ENCODE measurements at places on chromosomes 12 and 14.

- no peak for DNase-seq
These were observed 153.7 kb downstream of the PCNX1 start for GRCh38 chr14:71060825-71061455.

DNA sequence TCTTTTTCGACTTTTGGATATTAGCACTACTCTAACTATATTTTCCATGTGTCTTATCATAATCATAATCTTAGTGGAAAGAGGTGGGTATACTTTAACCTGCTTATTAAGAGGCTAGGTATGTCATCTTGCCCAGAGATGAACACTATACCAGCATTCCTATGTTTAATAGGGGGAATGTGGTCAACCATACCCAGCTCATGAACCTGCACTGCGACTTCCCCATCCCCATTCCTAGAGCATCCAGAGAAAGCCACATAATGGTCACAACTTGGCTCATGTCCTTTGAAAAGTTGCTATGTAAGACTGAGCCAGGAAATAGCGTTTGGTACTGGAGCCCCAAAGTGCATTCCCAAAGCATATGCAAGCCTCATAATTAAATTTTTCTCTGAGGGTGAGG is 55.2 kb downstream of the TMCC3 start:
- DNase-seq, result no peak

DNA sequence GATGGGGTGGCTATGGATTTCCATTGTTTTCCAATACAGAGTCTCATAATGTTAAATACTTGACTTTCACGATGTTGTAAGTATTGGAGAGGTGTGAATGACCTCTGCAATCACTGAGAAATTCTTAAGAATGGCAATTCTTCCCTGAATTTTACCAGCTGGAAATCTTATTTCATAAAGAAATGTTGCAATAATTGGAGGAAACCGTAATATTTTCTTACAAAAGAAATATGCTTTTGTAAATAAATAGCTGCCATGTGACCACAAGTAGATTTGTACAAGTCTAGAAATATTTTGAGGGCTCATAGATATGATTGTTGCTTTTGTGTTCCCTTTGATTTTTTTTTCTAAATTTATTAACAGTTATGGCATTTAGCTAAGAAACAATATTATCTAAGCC is 308.7 kb upstream of the ATP2B1 start:
- no peak for DNase-seq

DNA sequence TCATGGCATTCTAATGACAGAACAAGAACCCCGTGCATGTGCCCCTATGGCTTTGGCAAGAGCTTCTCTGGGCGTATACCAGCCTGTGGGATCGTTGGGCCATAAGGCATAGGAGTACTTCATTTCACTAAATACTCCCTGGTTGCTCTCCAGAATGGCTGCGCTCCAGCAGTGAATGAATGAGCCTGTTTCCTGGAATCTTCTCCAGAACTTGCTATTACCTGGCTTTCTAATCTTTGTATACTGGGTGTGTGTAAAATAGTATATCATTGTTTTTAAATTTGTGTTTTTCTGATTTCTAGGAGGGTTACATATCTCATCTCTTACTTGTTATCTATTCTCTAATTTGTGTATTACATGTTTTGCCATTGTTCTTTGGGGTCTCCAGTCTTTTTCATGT is 28.6 kb upstream of the EMP1 start:
- no peak for DNase-seq

DNA sequence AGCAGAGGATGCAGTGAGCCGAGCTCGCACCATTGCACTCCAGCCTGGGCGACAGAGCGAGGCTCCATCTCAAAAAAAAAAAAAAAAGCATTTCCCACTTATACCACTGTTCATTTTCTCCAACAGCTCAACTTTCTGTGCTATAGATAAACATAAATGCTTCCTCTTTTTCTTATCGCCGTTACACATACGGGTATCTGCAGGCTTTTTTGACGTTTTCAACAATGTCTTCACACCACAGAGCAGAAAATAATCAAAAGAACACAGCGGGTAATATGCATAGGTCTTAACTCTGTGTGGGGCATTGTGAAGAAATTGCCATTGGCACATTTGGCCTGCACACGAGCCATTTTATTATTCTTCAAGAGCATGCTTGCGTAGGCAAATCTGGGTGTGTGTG is 86.4 kb downstream of the CAPZA3 start:
- DNase-seq, result no peak

DNA sequence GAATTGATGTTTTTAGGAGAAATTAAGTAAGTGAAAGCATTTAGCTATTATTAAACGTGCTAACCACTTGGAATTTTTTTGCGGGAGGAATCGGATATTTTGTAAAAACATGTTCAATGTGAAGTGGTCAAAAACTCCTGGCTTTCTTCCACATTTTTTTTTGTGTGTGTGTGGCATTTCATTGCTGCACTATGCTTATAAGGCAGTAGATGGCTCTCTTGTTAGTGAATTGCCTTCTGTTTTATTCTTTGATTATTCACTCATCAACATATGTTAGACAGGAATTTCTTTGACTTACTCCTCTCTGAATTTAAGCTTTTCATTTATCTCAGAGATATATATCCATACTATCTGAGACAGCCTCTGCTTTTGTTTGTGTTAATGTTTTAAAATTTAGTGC is 71.3 kb downstream of the DERA start:
- no peak for DNase-seq

DNA sequence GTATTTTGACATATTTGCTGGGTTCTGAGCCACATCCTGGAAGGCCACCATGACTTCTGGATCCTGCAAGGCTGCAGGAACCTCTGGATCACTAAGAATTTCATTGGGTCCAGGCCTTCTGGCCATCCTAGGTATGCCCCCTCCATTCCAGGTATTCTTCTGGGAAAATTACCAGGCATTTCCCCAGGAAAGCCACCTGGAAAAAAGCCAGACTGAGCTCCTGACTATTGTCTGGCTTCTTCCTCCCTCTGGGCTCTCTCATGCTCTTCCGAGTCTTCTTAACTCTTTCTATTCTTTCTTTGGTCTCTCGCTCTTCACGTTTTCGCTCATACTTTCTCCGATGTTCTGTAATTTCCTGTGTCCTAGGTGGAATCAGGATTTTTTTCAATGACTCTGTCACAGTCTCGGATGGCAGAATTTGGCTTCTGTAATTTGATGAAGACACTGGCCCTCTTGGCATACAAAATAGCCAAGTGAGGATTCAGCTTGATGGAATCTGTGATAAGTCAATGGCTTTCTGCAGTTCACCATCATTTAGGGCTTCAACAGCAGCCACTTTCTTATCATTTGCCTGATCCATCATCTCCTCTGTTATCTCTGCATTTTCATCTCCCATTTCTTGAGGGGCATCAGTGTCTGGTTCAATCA is 42.6 kb downstream of the ATP23 start:
- DNase-seq, result no peak

GRCh38 chr12:111761099-111761498 is 5.6 kb upstream of the ALDH2 start:
- DNase-seq, result no peak

GRCh38 chr12:57214398-57214781 is 2.2 kb upstream of the NXPH4 start:
- DNase-seq, result no peak

DNA sequence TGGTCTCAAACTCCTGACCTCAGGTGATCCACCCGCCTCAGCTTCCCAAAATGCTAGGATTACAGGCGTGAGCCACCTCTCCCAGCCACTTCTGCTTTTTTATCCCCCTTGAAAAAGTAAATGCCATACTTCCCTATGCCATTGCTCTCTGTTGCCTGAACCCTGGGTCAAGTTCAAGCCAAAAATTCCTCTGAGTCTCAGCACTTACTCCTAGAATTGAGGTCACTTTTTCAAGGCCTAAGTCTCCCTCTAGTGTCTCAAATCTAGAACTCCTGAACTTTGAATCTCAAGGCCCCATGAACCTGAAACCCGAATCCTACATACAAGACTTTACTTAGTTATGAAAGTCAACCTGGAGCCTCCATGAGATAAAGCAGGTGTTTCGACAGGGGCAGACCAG is 1.4 kb upstream of the APOBEC1 start:
- DNase-seq, result no peak

GRCh38 chr12:49051777-49052438 is 8.7 kb downstream of the KMT2D start:
- DNase-seq, result no peak

- no peak for DNase-seq
These were observed 721.7 kb downstream of the GALC start for GRCh38 chr14:87271331-87271730.

DNA sequence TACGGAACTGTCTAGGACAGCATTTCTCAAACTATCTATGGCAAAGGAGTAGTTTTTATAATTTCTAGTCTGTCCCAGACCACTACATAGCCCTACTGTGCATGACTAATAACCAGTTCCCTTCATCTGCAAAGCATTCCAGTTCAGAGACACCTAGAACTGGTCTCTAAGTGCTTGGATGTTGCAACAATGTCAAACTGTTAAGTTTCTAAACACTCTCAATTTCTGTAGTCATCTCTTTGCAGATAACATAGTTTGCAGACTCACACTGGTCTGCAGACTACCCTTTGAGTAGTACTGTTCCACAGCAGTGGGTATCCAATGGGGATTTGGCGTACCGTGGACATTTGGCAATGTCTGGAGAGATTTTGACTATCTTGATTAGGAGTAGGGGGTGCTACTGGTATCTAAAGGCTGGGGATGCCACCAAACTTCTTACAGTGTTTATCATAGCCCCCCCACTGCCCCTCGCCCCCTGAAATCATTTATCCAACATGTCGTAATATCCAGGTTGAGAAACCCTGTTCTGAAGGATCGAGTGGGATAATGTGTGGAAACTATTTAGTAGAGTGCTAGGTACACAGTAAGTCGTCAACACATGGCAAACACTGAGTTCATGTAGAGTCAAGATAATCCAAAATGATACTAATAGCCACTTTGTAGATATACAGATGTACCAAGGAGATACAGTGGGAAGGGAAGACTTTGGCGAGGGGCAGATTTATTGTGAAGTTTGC is 1.7 kb downstream of the C12orf76 start:
- DNase-seq, result no peak

- DNase-seq, result no peak
These were observed 11.3 kb upstream of the SLC41A2 start for GRCh38 chr12:104969343-104969742.

DNA sequence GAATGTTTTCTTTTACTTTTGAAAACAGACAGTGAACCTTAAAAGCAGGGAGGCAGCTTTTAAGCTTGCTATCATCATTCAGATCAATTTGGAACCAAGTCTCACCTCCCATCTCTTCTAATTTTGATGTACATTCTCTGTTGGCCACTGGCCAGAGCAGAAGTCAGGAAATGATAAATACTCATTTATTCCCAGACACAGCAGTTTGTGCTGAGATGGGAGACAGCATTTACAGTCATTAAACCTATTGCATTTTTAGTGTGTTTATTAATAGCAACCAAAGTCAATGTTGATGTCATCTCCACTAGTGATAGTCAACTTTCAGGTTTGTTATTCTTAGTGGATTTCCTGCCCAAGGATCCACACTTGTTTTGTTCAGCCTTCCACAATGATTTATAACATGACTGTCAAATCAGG is 320.0 kb upstream of the ATP2B1 start:
- no peak for DNase-seq

DNA sequence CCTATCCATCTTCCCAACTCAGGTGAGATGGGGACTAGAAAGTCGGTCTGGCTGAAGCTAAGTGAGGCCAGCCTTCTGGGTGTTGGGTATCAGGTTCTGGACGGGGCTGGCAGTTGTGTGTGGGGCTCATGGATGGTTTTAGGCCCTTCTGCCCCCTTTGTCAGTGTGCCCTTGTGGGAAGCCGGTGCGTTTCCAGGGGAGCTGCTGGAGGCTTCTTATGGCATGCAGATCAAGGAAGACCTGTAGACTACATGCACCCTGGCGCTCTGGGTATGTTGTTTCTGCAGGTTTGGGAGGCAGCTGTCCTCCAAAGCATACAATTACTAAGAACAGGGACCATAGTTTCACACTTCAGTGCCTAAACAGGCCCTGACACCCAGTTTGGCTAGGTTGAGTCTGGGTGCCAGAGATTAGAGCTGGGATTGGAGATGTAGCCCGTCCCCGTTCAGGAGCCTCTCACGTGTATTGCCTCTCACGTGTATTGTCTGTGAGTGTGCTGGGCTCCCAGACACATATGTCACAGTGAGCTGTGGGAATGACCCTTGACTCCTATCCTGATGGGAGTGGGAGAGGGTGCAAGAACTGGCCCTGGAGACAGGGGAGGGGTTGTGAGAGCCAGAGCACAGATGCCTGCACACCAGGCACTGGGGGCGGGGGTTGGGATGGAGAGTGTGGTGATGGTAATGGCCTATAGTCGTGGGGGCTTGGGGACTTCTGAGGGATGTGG is 84.4 kb downstream of the SLC25A47 start:
- DNase-seq, result no peak

GRCh38 chr14:61544448-61545330 is 150.6 kb upstream of the HIF1A start:
- DNase-seq, result no peak

DNA sequence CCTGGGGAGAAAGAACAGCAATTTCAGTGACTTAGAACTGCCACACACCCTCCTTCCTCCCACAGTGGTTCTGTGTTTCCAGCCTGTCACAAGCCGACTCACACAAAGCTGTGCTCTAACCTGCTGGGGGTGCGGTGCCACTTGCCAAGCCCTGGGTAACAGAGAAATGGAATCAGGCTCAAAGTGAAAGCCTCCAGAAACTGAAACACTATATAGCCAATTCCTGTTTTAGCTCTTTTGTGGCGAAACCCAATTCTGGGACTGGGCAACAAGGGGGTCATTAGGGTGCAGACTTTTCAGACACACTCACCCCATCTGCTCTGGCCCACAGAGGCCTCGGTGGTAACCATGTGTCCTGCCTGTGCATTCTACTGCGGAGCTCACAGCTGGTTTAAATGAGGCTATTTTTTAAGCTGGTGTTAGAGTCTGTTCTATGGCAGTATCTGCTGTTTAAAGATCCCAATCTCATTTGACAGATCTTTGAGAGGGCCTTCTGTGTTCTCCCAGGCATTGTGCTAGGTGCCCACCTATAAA is 15.2 kb upstream of the ACTR6 start:
- DNase-seq, result no peak

GRCh38 chr12:129701631-129702101 is 202.2 kb downstream of the TMEM132D start:
- DNase-seq, result no peak

DNA sequence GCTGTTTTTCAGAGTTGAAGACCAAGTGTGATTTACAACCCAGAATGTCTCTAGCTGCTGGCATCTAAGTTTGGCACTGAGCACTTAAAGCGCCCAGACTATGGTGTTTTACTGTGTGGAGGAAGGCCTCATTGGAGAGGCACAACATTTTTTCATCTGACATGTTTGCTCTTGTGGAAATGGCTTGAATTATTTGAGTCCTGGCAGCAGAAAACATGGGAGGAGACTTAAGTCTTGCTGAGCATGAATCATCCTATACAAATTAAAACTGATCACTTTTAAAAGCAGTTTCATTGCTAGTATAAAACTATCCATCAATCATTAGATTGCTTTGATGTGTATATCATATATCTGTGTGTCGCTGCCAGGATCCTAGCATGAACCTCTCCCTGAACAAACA is 85.9 kb upstream of the REP15 start:
- no peak for DNase-seq
